Cerebellar nuclear complex (tissue), 1 donor: ENCODE measurements at places on chromosomes 5 and 9.

DNA sequence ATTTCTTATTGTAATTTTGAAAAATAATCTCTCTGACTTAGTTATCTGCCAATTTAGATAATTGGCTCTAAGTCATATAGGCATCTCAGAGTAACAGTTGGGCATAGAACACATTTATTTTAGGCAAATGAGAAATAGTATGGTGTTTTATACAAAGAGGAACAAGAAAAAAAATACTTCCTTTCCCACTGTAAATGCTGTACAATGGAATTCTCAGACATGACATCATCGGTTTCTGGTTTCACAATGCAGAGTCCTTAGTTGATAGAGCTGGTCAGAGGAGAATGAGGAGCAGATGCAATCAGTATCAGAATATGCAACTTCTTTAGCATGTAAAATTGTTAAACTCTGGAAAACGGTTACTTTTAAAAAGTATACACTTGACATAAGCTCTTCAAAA, 49.4 kb downstream of the PLK2 start:
- DNase-seq, result no peak

GRCh38 chr9:111984086-111984802, 87.6 kb downstream of the UGCG start:
- DNase-seq, result no peak

DNA sequence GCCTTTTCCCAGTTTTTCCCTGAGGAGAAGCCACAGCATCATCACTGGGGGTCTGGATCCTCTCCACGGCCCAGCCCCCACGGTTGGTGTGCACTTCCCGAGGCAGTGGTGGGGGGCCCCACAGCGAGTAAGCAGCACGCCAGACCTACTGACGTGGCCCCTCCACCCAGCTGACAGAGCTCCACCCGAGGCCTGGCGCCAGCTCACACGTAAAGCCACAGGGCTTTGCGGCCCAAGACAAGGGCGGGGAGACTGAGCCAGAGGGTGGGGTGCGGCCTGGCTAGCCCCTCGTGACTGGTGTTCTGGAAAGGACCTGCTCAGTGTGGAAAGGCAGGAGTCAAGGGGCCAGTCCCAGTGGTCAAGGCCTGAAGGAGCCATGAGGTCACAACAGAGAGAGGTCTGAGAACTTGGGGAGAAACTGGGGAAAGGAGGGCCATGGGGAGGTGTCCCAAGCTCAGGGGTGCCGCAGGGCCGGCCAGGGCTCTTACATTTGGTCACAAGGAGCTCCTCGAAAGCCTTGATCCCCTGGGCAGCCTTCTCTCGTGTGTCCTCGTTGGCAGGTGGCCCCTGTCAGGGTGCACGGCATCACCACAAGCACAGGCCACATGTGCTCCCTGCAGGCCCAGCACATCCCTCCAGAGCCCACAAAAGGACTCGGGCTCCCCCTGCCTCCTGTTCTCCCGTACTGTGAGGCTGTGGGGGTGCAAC, 5.5 kb downstream of the SNAPC4 start:
- no peak for DNase-seq

DNA sequence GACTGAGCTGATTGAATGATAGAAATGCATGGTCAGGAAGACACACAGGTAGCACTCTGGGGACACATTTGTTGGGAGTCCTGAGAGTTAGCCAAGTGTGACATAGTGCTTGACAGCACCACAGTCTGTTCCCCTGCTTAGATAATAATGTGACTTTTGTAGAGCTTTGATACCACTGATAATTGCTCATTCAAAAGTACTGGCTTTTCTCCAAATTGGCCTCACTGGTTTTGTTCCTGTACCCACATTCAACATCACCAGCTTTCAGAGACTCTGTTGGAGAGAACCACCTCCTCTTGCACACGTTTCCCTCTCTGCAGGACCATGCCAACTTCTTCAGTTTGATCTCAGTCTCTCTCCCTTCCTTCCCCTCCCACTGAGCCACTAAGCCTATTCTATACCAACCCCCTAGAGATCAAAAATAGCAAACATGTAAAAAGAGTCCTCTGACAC, 52.5 kb upstream of the IL7R start:
- DNase-seq, result no peak

DNA sequence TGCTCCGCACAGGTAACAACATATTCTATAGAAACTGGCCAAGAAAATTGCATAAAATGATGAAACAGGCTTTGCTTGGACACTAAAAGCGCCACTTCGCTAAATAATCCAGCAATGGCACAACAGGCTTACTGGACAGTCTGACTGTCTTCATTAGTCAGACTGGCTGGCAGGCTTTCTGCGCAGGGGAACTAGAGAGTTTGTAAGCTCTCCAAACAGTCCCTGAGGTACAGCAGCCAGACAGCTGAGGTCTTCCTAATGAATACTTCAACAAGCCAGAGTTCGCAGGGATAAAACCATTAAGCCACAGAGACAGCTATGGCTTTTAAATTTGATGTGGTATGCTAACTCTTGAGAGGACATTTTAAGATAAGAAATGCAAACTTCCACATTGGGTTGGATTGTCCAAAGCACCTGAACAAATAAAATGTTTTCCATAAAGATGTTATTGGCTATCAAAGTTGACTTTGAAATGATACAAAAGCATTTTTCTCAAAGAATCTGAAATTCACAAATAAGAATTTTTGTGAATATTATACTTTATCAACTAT, 20.7 kb downstream of the PLK2 start:
- DNase-seq, result no peak

DNA sequence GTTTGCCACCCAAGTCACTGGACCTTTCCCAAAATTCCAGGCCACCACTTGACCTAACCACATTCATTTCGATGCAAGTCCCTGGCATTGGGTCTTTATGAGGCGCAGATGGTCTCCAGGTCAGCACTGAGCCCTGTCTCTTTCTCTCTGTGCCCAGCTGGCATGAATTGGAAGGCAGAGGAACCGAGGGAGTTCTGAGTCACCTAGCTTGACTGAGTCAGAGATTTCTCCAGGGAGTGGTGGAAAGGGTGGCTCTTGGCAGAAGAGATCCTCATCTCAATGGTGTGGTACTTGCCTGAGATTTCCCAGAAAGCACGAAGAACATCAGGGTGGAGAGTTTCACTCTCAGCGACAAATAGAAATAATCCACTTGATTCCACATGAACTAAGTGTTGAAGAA, 43.8 kb downstream of the WDR36 start:
- no peak for DNase-seq

DNA sequence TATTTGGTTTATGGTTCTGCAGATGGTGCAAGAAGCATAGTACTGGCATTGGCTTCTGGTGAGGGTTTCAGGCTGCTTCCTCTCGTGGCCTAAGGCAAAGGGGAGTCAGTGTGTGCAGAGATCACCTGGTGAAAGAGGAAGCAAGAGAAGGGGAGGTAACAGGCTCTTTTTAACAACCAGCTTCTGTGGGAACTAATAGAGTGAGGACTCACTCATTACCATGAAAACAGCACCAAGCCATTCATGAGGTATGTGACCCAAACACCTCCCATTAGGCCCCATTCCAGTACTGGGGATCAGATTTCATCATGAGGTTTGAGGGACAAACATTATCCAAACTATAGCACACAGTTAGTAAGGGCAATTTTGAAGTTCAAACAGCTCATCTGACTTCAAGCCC, 263.5 kb downstream of the TMEM38B start:
- no peak for DNase-seq

DNA sequence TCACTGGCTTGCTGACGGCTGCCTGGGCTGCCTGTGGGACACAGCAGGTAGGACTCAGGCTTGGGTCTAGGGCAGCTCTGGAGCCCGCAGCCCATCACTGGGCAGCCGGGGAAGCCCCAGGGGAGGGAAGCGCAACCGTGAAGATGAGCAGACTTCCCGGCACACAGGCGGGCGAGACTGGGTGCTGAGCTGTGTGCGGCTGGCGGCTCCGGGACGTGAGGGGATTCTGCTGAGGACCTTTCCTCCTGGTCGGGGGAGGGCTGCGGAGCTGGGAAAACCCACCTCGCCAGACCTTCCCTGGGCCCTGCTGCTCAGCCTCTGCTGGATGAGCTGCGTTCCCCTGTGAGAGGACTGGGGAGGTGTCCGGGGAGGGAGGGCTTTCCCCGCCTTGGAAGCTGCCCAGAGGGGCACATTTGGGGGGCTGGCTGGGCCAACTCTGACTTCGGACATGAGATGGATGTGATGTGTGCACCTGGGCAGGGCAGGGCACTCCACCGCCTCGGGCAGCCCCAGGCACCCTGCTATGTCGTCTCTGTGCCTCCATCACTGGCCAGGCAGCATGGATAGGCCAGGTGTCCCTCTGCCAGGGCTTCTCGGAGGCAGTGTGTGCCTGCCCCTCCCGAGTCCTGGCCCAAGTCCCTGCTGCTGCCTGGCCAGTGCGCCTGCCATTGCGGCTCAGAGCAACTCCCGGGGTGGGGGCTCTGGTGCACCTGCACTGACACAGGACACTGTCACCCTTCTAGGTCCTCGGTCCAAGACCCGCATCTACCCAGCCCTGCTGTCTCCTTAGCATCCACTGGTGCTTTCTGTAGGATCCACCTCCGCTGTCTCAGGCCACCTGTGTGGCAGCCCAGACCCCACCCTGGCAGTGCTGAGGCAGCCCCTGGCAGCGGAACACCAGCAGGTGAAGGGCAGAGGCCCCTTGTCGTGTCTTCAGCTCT, 66.4 kb downstream of the COL5A1 start:
- DNase-seq, result no peak

- no peak for DNase-seq
Observed at GRCh38 chr9:120735415-120736126, 21.3 kb upstream of the MEGF9 start.

DNA sequence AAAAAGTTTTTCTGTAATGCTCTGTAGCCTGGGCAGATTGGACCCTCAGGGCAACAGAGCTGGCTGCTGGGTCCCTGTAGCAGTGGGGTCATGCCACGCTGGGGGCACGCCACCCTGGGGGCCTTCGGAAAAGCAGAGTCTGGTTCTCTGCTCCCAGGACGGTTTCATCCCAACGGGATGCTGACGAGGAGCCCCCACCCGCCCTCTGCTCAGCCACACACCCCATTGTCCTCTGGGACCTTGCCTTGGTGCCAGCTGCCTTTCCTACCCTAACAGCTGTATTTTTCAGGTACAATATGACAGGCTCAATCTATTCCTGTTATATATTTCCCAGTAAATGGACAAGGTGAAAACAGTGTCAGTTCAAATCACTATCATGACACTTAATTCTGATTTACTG, 29.0 kb upstream of the MVB12B start:
- DNase-seq, result no peak

GRCh38 chr9:83151627-83152137, 88.7 kb upstream of the RASEF start:
- DNase-seq, result no peak

DNA sequence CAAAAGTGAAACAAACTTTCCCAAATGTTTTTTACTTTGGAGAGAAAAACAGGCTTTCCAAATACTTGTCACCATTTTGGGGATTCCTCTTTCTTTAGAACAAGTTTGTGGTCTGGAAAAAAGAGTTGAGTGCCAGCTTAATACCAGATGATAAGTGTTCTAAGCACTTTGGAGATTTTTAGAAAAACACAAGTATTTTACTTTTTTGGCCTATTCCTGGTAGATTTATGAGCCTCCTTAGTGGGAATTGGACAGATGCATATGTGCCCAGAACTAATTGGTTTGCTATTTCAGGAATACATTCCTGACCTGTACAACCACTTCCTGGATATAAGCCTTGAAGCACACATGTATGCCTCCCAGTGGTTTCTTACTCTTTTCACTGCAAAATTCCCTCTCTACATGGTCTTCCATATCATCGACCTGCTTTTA, 40.5 kb downstream of the GPR21 start:
- no peak for DNase-seq

- DNase-seq, result no peak
Observed at GRCh38 chr5:38291355-38291754, 33.0 kb downstream of the EGFLAM start.

GRCh38 chr9:2284770-2285169, 269.6 kb downstream of the SMARCA2 start:
- no peak for DNase-seq

- DNase-seq, result no peak
Observed at GRCh38 chr5:15615859-15616258, 115.9 kb downstream of the FBXL7 start.

- no peak for DNase-seq
Observed at GRCh38 chr5:194603-195209, 3.4 kb downstream of the LRRC14B start.

DNA sequence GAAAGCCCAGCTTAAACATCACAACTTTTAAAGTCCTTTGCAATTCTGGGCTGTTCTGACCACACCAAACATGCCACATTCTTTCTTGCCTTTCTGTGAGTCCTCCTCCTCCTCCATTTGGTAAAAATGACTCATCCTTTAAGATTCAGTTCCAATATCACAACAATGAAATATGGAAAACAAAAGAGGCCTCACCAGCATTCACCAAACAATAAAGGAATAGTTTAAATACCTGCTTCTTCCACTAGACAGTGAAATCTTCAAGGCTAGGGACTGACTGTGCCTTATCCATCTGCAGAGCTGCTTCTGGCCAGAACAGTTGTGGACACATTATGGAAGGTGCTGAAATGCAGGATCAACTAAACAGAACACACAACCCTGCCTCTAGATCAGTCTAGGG, 36.0 kb downstream of the NR6A1 start:
- DNase-seq, result no peak
